Hematopoietic multipotent progenitor cell treated with erythropoietin and hydrocortisone succinate and interleukin-3 and kit ligand, for 6 days (in vitro differentiated cells): ENCODE measurements at places on chromosomes 3 and 15.
A peak's percentile ranks its signal among the peaks of the same experiment; 100 is the strongest.

DNA sequence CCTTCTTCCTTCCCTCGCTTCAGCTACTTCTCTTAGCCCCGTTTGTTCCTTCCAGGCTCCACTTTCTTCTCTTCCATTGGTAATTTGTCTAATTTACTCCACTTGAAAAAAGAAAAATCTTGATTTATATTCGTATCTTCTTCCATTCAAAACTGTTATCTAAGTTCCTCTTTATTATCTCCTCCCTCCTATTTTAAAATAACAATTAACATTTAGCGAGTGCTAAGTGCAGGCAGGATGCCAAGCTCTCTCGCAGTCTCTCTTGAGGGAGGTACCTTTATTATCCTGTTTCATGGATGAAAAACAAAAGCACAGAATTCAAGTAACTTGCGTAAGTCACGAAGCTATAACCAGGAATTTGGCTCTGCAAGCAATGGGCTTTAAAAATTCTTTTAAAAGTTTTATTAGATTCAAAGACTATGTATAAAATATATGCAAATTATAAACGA, 418.9 kb upstream of the NAALADL2 start:
- DNase-seq = peak; percentile 63

DNA sequence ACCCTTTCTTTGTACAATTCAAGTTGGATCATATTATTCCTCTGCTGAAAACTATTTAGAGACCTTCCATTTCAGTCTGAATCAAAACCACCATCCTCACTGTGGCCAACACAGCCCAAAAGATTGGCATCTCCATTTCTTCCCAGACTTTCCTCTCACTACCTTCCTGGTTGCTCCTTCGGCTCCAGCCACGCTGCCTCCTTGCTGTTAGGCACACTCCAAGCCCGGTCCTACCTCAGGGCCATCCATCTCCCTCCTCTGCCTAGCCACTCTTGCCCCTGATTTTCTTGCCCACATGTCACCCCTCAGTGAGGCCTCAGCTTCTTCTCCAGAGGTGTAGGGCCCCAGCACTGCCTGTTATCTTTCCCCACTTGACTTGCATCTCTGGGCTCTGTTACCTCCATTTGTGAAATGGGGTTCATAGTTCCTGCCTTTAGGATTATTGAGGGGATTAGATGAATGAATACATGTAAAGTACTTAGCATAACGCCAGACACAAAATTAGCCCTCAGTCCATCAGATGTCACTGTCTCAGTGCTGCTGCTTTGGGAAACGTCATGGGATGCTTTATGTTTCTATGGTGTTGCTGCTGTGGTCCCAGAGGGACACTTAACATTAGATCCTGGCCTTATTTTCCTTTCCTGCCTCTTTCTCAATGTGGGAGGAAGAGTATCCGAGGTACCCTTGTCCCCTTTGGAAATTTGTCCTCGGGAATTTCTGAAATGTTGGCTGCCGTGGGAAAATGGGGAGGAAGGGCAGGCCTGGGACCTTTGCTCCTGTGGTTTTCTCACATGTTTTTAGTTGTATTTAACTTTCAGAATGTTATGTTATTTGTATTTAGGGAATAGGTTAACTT, 31.3 kb downstream of the SNRK start:
- no peak for DNase-seq

GRCh38 chr3:148727231-148727630, 29.5 kb downstream of the AGTR1 start:
- peak; percentile 87 for DNase-seq

GRCh38 chr3:32443478-32443877, 51.8 kb downstream of the CMTM7 start:
- DNase-seq = no peak

DNA sequence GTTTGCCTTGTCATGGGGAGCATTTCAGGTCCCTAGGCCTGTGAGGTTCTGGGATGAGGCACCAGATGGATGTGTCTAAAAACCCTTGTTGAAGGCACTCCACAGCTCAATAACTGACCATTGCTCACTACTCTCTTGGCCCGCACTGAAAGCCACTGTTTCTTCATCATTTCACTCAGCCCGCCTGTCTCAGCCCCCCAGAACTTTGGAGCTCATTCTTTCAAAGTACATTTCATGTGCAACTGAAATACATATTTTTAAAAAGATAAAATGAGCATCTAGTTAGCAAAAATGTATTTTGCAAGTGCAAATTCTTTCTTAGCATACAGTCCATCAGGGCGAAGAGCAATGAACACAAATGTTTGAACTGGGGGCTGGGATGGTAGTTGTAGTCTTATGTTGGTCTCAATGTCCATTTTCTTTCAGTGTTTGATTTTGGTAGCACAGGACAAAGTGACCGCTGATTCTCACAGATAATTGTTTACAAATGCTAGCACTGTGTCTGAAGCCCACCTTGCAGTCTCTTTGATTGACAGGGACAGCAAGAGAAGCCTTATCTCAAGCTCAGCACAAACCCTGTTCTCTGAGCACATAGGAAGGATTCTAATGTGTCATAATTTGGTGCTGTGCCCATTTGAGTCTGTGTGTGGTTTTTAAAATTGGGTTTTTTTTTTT, 19.6 kb downstream of the HEMK1 start:
- DNase-seq = peak; percentile 92

- DNase-seq = no peak
Observed at GRCh38 chr3:131738095-131738494, 235.3 kb upstream of the MRPL3 start.

- no peak for DNase-seq
Observed at GRCh38 chr3:183370391-183370790, 58.0 kb downstream of the MCF2L2 start.

DNA sequence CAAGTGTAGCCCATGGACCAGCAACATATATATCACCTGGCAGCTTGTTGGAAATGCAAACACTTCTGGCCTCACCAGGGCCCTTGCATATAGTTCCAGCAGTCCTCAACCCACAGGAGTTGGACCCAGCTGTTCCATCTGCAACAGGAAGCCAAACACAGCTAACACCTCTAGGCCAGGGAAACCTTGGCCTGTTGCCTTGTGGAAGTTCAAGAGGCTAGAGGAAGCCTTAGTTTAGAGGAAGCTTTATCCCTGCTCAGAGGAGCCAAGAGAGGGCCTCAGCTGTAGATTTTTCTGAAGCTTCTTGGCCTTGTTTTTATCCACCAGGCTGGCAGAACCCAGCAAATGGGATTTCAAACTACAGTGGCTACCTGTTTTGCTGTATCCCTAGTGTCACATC, 11.4 kb downstream of the FHIT start:
- no peak for DNase-seq

DNA sequence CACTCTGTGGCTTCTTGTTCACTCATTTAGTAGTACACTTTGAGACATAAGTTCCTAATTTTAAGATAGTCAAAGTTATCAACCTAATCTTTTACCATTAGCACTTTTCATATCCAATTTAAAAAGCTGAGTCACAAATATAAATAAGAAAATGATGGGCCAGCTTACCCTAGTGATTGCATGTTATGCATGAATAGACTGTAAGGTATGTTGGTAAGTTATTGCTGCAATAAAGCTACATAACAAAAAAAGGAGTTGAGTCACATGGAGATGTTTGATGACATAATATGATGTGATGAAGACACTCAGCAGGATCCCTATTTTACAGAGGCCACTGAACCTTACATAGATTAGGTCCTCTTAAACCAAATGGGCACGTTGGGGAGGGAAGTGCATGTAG, 161.3 kb downstream of the OCA2 start:
- no peak for DNase-seq

DNA sequence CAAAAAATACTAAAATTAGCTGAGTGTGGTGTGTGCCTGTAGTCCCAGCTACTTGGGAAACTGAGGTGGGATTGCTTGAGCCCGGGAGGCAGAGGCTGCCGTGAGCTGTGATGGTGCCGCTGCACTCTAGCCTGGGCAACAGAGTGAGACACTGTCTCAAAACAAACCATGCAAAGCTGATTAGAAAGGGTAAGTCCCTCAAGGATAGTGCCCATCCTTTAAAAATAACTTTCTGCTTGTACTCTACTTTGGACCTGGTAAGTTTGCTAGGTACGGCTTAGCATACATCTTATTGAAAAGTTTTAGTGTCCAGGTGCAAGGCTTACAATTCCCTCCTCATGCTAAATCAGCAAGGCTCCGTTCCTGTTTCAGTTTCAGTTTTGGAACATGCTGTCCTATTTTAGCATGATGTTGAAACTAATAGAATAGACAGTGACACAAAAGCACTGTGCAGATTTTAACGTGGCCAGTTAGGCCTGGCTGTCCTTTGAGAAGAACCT, 21.4 kb downstream of the FEM1B start:
- DNase-seq = peak; percentile 50

DNA sequence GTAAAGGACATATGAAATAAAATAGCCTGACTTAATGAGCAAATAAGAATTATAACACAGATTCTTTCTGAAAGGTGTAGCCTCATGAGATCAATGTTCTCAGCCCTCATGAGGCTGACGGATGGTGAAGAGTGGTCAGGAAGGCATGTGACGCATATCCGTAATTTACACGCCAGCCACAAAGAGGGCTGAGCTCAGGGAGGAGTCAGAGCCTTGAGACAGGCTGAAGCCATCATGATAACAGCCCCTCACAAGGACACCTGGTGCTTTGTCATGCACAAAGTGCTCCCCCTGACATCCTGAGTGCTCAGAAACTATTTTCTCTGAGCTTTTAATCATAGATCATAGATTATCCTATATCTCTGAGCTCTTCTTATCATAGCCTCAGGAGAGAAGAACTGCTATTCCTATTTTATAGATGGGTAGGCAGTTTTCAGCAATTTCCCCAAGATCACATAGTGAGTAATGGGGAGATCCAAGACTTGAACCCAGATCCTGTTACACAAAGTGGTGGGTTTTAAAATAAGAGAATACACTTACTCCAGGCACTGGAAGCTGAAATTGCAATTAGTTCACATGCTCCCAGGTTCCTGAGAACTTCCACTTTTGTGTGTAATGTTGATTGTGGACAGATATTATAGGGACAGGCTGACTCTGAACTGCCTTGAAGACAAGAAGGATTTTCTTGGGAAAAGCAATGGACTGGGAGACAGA, 267.1 kb downstream of the RPLP1 start:
- DNase-seq = peak; percentile 87

DNA sequence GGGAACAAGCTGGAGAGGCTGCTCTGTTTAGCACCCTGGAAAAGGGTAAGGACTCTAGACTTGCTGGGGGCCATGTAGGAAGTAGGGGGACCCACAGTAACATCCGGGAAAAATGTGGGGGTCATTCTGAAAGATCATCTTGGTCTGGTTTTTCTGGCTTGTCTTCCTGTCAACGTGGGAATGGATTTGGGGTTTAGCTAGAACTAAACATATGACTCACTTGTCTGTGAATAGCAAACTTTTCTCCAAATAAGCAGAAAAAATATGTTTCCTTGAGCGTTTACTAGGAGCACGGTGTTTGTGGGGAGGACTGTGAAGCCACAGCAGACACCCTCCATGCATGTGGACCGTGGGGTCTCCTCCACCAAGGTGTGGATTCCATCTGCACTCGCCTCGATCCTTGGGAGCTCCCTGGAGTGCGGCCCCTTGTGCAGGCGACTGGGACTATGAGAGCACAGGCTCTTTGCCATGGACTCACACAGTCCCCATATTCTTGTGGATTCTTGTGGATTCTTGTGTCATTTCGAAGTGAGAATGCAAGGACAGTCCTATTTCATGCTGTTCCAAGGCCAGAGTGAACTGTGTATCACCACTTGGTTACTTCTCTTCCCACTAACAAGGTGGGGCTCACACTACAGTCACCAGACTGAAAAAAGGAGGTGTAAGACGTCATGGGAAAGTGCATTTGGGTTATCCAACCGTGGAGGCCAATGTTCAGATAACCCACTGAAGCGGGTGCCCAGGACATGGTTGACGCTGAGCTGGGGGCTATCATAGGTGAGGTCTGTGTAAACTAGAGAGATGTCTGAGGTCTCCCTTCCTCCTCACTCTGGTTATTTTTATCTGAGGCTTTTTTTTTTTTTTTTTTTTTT, 25.5 kb downstream of the PGPEP1L start:
- no peak for DNase-seq

GRCh38 chr15:33344111-33344510, 33.3 kb downstream of the RYR3 start:
- no peak for DNase-seq

DNA sequence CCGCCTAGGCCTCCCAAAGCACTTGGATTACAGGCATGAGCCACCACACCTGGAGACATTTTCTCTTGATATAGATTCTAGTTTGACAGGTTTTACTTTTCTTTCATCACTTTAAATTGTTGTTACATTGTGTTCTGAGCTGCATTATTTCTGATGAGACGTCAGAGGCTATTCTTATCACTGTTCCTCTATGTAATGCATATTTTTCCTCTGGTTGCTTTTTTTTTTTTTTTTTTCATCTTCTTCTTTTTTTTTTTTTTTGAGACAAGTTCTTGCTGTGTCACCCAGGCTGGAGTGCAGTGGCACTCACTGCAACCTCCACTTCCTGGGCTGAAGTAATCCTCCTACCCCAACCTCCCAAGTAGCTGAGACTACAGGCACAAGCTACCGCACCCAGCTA, 41.2 kb downstream of the TRA2B start:
- DNase-seq = no peak

GRCh38 chr3:184186184-184186901, at the start of gene ABCF3:
Gene ABCF3 (plus strand): TSS chr3:184186199. CDS start chr3:184186208, 9 bp downstream.
- peak; percentile 50 for DNase-seq

DNA sequence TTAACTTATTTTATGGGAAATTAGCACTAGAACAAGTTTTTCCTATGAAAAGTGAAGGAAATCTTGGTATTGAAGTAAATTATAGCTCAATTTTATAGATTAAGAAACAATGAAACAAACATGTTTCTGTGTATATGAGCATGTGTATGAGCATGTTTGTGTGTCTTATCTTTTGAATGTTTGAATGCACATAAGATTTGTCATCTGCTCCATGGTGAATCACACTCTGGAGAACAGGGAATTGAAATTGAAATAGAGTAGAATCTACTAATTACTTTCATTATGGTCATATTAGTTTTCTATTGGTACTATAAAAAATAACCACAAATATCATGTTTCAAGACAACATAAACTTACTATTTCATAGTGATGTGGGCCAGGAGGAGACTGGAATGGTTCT, 646.6 kb downstream of the OTOL1 start:
- DNase-seq = no peak

DNA sequence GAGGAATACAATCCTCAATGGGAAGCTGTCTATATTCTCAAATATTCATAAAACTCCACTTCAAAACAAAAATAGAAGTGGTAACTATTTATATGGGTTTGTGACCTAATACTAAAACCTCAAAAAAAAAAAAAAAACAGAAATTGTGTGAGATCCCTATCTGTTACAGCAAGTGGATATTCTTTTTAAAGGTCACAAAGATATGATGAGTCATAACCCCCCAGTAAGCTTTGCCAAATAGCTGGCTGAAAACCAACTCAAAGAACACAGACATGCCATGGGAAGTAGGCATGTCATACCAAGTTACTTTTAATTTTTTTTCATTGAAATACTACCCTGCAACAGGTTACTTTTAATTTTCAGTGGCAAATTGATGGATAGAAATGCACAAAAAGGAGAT, 62.5 kb downstream of the CBLB start:
- peak; percentile 91 for DNase-seq

- DNase-seq = no peak
Observed at GRCh38 chr15:37888356-37888755, 46.1 kb upstream of the TMCO5A start.

DNA sequence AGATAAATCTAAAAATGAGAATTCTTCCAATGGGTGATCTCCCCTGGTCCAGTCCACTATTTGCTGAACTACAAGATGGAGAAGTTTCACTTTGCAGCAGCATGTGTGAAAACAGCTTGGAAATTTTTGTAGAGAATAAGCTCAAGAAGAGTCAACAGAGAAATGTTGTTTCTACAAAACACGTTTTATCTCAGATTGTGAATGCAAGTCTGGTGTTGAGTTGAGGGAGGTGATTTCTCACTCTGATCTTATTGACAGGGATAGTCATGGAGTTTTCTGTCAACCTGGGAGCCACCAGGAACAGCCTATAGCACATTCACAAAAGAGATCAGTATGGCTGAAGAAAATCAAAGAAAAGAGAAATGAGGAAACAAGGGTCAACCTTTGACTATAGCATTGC, 981.2 kb upstream of the CFAP20DC start:
- DNase-seq = no peak
